ENCODE measurements at places on chromosomes 2 and 18.

- peak; percentile 26 for DNase-seq
These were observed 33.8 kb downstream of the GPC1 start for GRCh38 chr2:240469239-240469636.

- DNase-seq: peak; percentile 41
These were observed 152.6 kb downstream of the GALNT14 start for GRCh38 chr2:30985493-30986230.

GRCh38 chr18:32803568-32803967 lies 30.7 kb upstream of the KLHL14 start:
- no peak for DNase-seq

- no peak for DNase-seq
These were observed 101.0 kb downstream of the PKP4 start for GRCh38 chr2:158557752-158558151.

DNA sequence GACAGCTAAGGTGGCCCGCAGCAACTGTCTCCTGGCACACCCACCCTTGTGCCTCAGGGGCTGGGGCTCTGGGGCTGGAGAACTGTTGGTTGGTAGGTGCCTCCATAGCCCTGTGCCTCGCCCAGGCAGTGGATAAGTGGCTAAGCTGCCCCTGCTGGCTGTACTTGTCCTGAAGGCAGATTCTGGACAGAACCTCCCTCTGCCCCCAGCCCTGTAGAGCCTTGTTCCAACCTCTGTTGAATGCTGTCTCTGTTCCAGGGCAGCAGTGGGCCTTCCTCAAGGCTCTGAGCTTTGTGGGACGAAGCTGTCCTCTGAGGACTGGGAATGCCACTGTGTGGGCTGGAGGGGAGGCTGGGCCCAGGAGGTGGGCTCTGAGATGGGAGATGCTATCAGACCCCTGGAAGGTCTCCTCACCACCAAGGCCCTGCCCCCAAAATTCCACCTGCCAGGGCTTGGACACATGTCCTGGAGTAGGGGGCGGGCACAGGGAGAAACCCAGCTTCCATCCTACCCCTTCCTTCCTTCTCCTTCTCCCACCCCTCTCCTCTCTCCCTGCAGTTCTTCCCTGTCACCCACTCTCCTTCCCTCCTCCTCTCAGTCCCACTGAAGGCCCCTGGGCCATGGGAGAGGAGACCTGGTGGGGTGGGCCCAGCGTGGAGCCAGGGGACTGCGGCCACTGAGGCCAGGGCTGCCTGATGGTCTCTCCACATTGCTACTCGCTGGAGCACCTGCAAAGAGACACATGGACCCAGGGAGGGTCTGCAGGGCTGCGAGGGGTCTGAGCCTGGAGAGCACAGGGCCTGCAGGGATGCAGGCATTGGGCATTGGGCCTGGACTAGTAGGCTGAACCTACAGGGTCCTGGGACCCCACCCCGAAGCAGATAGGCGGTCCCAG lies 1.7 kb upstream of the PDCD1 start:
- peak; percentile 32 for DNase-seq

DNA sequence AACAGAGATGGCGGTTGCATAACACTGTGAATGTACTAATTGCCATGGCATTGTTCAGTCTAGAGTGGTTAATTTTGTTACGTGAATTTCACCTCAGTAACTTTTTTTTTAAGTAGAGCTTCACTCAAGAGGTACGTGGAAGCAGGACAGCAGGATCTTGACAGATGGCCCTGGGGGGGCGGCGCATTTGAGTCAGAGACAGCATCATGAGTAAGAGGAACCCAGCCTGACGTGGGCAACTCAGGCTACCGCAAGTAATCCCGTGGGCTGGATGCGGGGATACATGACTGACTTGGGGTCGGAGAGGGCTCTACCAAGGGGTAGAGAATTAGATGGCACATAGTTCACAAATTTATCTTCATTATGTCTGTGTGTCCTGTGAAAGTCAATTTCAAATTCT lies 38.1 kb upstream of the DAPL1 start:
- no peak for DNase-seq

DNA sequence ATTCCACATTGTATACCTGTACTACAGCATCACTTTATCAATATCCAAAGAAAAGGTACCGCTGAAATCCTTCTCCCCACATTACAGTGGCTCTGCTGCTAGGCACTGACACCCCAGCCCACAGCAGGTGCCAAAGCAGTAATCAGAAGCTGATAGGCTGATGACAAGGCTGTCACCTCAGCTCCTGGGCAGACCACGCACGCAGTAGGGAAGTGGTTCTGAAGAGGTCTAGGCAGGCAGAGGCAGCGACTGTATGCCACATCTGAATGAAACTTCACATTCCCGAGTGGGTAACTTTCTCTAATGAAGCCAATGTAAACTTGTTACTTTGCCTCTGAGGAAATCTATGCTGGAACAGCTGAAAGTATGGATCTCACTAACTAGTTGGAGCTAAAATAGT lies 113.0 kb downstream of the MEP1B start:
- DNase-seq: no peak

- DNase-seq: no peak
These were observed 179.4 kb upstream of the CXCR4 start for GRCh38 chr2:136297312-136297711.

DNA sequence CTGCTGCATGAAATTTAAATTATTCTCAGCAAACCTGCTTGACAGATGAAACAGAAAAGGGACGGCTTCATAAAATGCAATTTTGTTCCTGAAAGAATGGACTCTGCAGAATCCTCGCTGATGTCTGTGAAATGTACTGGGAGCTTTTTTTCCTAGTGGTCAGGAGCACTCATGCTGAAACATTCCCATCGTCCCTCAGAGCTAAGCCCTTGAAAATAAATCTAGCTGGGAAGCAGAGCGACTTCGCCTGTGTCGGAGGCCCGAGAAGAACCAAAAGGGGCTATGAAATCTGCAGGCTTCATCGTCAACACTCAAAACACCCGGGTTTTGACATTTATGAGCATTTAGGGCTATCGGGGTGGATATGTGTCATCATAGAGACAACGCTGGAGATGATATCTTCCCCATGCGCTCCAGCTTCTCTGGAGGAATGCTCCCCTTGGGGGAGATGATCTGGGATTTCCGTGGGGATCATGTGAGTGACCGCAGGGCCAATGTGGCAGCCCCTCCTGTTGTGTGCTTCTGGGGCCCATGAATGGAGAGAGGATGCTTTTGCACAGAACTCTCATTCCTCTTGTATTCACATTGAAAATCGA lies 182.3 kb downstream of the KLHL29 start:
- no peak for DNase-seq
